Activated CD4-positive, alpha-beta T cell treated with anti-CD3 and anti-CD28 coated beads, Interleukin-2, amount 10 ng/mL, durations not matched to agents 7 days and 5 days (primary cell): ENCODE measurements at places on chromosomes 13 and 19.

GRCh38 chr13:34751044-34751443 lies 191.0 kb upstream of the NBEA start:
- H3K27me3 ChIP-seq = peaks cover 12% of the 10 kb centered on the region
- H3K4me3 ChIP-seq = no peak overlapping the region
- H3K36me3 ChIP-seq = no peaks in the 10 kb centered on the region
- no peak overlapping the region for H3K27ac ChIP-seq
- no peak for DNase-seq

- H3K4me3 ChIP-seq = no peak overlapping the region
- H3K36me3 ChIP-seq = no peaks in the 10 kb centered on the region
- no peak for DNase-seq
- H3K4me1 ChIP-seq = no peaks in the 10 kb centered on the region
- H3K27me3 ChIP-seq = no peaks in the 10 kb centered on the region
These were observed 177.2 kb downstream of the LMO7 start for GRCh38 chr13:75813323-75813722.

- H3K27ac ChIP-seq = no peak overlapping the region
- no peaks in the 10 kb centered on the region for H3K36me3 ChIP-seq
- H3K4me1 ChIP-seq = peaks cover 8% of the 10 kb centered on the region
- H3K27me3 ChIP-seq = peaks cover 10% of the 10 kb centered on the region
- H3K4me3 ChIP-seq = no peak overlapping the region
- no peak for DNase-seq
These were observed 8.7 kb upstream of the CREB3L3 start for GRCh38 chr19:4144666-4145249.

GRCh38 chr13:63408331-63409189 lies 1992.9 kb upstream of the PCDH20 start:
- H3K27ac ChIP-seq = no peak overlapping the region
- DNase-seq = no peak
- no peaks in the 10 kb centered on the region for H3K36me3 ChIP-seq
- H3K4me3 ChIP-seq = no peak overlapping the region
- no peaks in the 10 kb centered on the region for H3K4me1 ChIP-seq

DNA sequence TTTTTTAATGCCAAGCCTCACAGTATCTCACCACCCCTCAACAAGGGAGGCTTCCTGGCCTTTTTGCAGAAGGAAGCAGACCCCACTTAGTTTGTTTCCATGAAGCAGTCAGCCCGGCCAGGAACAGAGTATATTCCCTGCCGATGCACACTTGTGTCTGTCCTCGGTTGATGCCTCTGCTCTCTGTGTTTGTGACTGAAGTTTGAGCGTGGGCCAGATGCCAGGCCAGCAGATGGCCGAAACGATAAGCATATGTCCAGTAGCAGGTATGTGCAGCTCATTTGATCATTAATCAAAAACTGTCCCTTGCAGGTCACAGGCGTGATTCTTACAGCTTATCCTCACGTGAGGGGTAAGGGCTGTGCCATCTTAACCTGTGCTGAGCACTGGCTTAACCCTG lies 144.0 kb downstream of the IRS2 start:
- H3K36me3 ChIP-seq = no peaks in the 10 kb centered on the region
- H3K4me3 ChIP-seq = no peak overlapping the region
- no peak overlapping the region for H3K27ac ChIP-seq
- no peaks in the 10 kb centered on the region for H3K4me1 ChIP-seq

DNA sequence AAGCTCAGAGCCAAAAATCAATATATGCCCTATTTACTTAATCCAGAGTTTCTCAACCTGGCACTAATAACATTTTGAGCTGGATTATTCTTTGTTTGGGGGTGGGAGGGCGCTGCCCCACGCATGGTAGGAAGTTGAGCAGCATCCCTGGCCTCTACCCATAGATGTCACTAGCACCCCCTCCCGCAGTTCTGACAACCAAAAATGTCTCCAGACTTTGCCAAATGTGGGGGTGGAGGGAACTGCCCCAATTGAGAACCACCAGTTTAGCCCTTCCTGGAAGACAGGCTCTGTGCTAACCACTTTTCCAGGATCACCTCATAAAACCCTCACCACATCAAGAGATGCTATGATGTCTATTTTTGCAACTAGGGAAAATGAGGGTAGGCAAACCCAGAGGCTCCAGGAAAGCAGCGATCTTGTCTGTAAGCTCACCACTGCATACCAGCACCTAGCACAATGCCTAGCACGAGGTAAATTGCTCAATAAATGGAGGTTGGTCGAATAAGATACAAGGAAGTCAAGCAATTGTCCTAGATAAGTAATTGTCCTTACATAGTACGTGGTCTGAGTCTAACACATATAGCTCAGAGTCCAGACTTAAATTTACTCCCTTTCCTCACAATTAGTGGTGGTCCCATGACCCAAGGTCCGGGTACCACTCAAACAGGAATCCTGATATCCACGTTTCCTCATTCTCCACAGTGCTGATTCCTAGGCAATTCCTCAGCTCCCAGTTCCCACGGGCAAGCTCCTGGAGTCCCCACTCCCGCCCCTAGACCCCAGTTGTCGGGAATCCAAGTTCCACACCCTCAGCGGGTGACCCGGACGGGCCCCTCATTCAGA lies 892 bp downstream of the TRIR start:
- H3K36me3 ChIP-seq = peaks cover 34% of the 10 kb centered on the region
- no peaks in the 10 kb centered on the region for H3K27me3 ChIP-seq
- peaks cover 46% of the 10 kb centered on the region for H3K4me1 ChIP-seq
- peak; percentile 72 for DNase-seq
- peak overlapping the region; percentile 89 for H3K4me3 ChIP-seq

GRCh38 chr13:29758531-29759114 lies 91.8 kb downstream of the UBL3 start:
- H3K27ac ChIP-seq = peak overlapping the region; percentile 2
- H3K36me3 ChIP-seq = peaks cover 9% of the 10 kb centered on the region
- no peak overlapping the region for H3K4me3 ChIP-seq
- peak; percentile 40 for DNase-seq
- H3K4me1 ChIP-seq = peaks cover 33% of the 10 kb centered on the region
